ENCODE measurements at places on chromosomes 1 and 21. TPM values are rescaled to one million over a fixed set of nuclear protein-coding genes. Genes with fewer than 3 reads are reported as not detected.
A peak's percentile ranks its signal among the peaks of the same experiment; 100 is the strongest.

DNA sequence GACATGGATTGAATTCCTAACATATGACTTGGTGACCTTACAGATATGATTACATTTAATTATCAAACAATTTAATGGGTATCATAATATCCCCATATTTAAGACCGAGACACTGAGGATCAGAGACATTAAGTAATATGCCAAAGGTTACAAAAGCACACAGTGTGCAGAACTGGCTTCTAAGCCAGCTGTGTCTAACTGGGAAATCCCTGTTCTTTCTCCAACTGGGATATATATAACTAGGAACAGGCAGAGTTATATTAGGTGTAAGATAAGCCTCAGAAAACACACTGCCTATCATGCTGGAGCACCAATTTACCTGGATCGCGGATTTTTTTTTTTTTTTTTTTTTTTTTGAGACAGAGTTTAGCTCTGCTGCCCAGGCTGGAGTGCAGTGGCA, 88.3 kb upstream of the ADGRL2 start:
- no peak for DNase-seq

DNA sequence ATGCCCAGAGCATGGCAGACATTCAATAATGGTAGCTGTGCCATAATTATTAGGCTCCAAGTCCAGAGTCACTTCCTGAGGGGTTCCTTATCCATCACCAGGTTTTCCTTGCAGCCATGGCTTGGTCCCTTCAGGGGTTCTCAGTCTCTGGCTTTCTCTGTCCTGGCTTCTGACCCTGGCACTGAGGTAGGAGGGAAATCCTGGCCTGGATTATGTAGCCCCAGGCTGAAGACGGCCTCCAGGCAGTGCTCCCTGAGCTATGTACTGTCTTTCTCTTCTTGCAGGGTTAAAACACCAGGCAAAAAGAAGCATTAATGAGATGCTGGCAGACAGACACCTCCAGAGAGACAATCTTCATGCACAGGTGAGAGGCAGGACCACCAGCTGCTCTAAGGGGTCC, 9.5 kb upstream of the PADI3 start:
- DNase-seq = no peak

GRCh38 chr21:36566644-36567043, 86.7 kb upstream of the CLDN14 start:
- DNase-seq = no peak

GRCh38 chr1:220879509-220880361, 492 bp downstream of the HLX start:
- DNase-seq = peak; percentile 89

DNA sequence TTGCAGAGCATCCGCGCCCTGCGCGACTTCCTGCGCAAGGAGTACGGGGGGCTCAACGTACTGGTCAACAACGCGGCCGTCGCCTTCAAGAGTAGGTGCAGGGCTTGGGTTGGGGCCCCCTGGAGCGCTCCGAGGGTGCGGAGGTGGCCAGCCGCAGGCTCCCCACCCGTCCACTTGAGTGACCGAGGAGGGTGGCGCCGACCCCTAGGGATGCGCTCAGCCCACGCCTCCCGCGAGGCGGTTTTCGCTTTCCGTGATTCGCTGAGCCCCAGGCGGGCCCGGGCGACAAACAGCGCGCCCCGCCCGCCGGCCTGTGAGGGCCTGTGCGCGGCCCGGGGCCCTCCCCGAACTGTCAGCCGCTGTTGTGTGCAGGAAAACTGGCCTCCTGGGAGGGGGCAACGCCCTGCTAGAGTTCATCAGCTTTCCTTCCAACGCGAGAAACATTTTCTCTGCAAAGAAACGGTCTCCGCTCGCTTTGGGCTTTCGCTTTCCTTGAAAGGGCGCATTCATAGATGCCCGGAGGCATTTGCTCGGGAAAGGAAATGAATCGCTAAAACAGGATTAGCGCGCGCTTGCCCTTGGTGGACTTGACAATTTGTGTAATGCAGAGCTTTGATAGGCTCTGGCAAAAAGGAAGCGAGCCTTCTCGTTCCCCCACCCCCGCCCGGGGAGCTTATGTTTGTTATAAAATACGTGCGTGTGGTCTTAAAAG, 668 bp downstream of the CBR3 start:
- peak; percentile 90 for DNase-seq

DNA sequence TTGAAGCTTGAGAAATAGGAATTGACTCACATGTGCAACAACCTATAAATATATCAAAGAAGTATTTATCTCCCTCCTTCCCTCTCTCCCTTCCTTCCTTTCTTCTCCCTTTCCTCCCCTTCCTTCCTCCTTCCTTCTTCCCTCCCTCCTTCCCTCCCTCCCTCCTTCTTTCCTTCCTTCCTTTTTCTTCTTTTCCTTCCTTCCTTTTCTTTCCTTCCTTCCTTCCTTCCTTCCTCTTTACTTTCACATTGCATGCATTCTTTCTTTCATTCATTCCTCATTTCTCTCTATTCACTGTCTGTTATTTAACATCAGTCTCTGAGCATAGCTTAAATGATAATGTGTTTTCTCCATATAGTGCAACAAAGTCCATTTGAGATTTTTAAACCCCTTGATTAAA, 214.2 kb downstream of the CHRM3 start:
- DNase-seq = no peak

DNA sequence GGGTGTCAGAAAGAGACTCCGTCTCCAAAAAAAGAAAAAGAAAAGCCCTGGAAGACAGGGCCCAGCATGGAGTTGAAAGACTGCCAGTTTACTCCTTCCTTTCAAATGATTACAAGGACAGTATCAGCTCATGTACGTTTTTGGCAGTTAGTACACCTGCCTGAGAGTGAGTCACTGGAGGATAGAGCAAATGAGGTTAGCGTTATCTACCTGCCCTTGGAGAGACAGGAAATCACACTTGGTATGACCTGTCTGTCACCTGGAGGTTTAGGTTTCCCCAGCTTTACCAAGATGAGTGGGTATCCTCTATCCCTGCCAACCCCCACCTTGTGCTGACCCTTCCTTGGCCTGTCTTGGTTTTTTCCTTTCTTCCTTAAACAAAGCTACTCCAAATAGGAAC, 96.8 kb upstream of the BMP8A start:
- DNase-seq = no peak

- no peak for DNase-seq
These were observed 1.4 kb downstream of the ZNF670 start for GRCh38 chr1:247077213-247077612.

DNA sequence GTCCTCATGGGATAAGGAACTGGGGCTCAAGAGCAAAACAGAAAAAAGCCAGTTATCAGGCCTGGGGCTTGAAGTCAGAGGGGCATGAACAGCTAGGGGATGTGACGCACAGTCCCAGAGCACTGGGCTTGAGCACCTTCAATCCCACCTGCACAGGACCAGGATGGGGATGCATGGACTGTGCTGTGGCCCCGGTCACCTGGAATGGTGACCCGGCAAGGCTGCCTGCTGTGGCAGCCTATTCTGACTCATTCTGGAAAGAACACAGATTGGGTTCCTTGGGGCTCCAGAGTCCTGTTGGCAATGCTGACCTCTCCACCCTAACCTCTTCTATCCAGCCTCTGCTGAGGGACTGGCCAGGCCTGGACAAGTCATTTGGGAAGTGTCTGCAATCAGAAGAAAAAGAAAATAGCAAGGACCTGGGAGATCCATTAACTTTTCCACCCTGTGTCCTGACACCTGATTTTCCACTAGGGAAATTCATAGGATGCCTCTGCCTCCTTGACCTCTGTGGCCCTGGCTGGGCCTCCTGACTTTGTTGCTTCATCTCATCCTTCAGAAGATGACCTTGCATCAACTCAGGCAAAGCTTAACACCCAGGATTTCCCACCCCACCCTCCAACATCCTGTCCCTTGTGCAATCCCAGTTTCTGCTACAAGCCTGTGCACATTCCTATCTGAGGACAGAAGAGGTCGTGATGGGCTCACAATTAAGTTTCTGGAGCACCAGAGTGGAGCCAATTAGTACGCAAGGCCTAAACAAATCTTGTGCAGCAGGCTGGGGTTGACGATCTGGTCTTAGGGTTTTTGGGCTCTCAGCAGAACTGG, 17.9 kb upstream of the FMOD start:
- peak; percentile 73 for DNase-seq

- DNase-seq = no peak
These were observed 206.1 kb downstream of the BACH1 start for GRCh38 chr21:29504751-29505321.

GRCh38 chr21:38037416-38037815, 121.2 kb upstream of the KCNJ6 start:
- DNase-seq = no peak

DNA sequence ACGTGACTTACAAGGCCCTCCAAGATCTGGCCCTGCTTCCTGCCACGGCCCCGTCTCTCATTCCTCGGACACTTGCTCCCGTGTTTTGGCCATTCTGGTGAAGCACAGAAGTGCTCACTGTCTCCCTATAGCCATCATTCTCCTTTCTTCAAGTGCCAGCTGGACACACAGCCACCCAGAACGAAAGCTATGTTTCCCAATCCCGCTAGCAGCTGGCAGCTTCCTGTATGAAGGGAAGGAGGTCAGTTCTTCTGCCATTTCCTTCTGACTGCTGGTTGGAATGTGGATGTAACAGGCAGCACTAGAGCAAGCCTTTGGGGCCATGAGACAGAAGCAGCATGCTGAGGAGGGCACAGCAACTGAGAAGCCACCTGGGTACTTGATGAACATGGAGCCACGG, 82.8 kb downstream of the TGFBR3 start:
- no peak for DNase-seq

- no peak for DNase-seq
These were observed 37.8 kb downstream of the MAB21L3 start for GRCh38 chr1:116148967-116149366.

DNA sequence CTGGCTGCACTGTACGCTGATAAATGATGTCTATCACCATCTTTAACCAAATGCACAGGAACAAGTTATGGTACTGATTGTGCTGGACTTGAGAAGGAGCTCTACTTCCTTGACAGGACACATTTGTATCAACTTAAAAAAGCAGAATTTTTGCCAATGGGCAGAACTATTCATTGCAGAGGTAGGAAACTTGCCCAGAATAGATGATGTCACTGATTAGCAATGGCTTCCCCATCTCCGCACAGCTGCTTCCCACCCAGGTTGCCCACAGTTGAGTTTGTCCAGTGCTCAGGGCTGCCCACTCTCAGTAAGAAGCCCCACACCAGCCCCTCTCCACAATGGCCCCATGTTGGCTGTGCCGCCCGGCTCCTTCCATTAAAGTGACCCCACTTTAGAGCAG, 33.4 kb downstream of the CAPN2 start:
- DNase-seq = no peak

- no peak for DNase-seq
These were observed 113.0 kb downstream of the PRDM16 start for GRCh38 chr1:3181956-3182355.

DNA sequence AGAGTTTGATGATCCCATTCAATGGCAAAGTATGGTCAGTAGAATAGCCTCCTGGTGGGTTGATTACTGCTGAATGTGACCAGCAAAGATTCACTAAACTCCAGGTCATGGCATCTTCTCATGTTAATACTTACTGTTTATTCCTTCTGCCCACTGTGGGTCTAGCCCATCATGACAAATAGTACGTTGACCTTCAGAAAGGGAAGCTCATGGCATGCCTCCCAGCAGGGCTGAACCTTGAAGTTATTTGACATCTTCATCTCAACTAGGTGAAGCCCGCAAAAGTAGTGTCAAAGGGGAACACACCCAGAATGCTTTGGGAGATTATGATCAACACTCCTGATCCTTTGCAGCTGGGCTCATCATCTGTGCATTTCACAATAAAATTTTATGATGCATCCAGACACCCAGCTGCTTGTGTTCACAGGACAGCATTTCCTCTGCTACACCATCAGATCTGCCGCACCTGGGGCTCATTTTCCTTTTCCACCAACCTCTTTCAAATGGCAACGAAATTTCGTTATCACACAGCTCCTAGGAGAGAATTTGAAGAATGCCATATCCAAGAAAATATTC, 49.6 kb downstream of the HLX start:
- DNase-seq = no peak

DNA sequence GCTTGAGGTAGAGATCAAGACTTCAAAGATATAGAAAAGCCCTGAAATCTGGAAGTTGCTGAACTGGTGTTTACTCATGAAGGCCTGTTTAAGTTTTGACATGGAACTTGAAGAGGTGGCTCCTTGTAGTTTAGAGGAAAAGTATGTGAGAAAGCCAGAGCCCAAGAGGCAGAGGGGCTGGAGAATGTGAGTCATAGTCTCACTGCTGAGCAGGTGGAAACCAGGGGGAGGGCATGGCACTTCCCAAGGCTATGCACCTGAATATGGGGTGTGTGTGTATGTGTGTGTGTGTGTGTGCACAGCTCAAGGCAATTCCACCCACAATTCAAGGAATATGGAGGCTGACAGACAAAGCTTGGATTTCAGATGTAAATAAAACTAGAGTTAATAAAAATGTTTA, 46.8 kb upstream of the C1orf198 start:
- DNase-seq = no peak

- no peak for DNase-seq
These were observed 359.1 kb downstream of the BARHL2 start for GRCh38 chr1:90357995-90358394.

DNA sequence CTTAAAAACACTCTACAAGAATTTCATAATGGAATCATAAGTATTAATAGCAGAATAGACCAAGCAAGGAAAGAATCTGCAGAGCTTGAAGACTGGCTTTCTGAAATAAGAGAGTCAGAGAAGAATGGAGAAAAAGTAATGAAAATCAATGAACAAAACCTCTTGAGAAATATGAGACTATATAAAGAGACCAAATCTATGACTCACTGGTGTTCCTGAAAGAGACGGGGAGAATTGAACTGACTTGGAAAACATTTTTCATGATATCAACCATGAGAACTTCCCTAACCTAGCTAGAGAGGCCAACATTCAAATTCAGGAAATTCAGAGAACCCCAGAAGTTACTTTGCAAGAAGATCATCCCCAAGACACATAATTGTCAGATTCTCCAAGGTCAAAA, 85.6 kb downstream of the GDAP2 start:
- no peak for DNase-seq

DNA sequence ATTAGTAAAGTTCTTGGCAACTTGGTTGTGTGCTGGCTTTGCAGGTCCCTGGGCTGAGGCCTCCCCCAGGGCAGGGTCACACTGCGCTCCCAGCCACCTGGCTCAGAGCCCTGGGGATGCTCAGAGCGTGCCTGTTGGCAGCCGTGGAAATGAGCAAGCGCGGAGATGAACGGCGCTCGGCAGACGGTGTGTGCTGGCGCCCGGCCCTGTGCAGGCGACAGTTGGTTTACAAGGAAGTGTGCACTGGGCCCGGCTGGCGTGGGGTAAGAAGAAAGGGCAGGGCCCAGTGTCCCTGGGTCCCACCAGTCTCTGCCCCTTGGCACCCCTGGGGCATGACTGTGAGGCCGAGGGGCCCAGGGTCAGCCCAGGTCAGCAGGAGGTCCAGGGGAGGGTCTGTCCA, 25.7 kb upstream of the PEX10 start:
- no peak for DNase-seq

The CITED4 gene
- total RNA-seq = 40.6 TPM

The EFNA1 gene
- 43.9 TPM for total RNA-seq

The GOLT1A gene
- not detected for total RNA-seq

The PTAFR gene
- 2.7 TPM for total RNA-seq

The FCER1A gene
- total RNA-seq = 1.0 TPM

The C1orf185 gene
- not detected for total RNA-seq

The BMP8A gene
- total RNA-seq = 0.22 TPM

The PLEKHA6 gene
- total RNA-seq = 18.7 TPM

The MPZ gene
- total RNA-seq = 4.4 TPM
